ENCODE measurements at places on chromosomes 5 and 9. TPM values are rescaled to one million over a fixed set of nuclear protein-coding genes. Genes with fewer than 3 reads are reported as not detected.

Gene SLC27A4
- total RNA-seq: 21.5 TPM

Gene NSA2
- total RNA-seq: 59.2 TPM

Gene GARIN3
- not detected for total RNA-seq

Gene SLC35D2
- total RNA-seq: 29.7 TPM

Gene C9orf85
- 21.4 TPM for total RNA-seq

Gene CD14
- 22.9 TPM for total RNA-seq

Gene RMRP
- 13,864 TPM for total RNA-seq

Data from prostate gland (tissue), 2 donors.